ENCODE measurements at places on chromosomes 3 and 15. TPM values are rescaled to one million over a fixed set of nuclear protein-coding genes. Genes with fewer than 3 reads are reported as not detected.
A peak's percentile ranks its signal among the peaks of the same experiment; 100 is the strongest.

The GHSR gene
- not detected for total RNA-seq

The LDHAL6B gene
- not detected for total RNA-seq

DNA sequence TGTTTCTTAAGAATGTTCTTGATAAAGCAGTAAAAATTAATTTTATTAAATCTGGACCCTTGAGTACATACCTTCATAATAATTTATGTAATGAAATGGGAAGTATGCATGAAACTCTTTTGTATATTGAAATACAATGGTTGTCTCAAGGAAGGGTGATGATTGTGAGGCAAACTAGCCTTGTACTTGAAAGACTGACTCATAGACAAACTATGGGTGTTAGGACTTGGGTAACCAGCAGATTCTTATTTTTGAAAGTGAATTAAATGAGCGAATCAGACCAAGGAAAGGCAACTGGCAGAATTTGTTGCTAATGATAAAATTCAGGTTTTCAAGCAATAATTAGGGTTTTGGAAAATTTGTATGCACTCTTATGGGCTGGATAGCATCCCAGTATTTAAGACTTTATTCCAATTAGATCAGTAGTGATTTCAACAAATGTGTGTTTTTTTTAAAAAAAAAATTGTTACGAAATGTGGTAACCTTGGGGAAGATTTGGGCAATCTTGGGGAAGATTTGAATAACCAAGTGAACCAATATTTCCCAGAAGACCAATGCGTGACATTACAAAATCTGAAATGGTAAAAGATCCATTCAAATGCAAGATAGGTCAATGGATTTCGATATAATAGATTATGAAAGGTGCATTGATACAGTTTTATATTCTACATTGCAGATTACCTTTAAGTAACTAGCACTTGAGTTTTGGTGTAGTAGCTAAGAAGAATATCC, 42.0 kb downstream of the ATP2C1 start:
- no peaks in the 10 kb centered on the region for H3K27me3 ChIP-seq
- DNase-seq = no peak
- no peak overlapping the region for H3K4me3 ChIP-seq
- H3K27ac ChIP-seq = no peak overlapping the region
- H3K4me1 ChIP-seq = no peaks in the 10 kb centered on the region

- no peak overlapping the region for H3K4me3 ChIP-seq
- H3K4me1 ChIP-seq = no peaks in the 10 kb centered on the region
- H3K27me3 ChIP-seq = no peaks in the 10 kb centered on the region
- DNase-seq = no peak
Observed at GRCh38 chr15:100803171-100803440, 76.5 kb upstream of the ALDH1A3 start.

- H3K4me3 ChIP-seq = no peak overlapping the region
- H3K4me1 ChIP-seq = peaks cover 30% of the 10 kb centered on the region
Observed at GRCh38 chr15:63938486-63939061, 104.8 kb upstream of the HERC1 start.

GRCh38 chr15:69820819-69821218, 276.9 kb downstream of the TLE3 start:
- no peak for DNase-seq
- H3K27me3 ChIP-seq = no peaks in the 10 kb centered on the region
- H3K4me3 ChIP-seq = no peak overlapping the region
- H3K27ac ChIP-seq = no peak overlapping the region

- no peak for DNase-seq
- no peak overlapping the region for H3K27ac ChIP-seq
- H3K4me1 ChIP-seq = no peaks in the 10 kb centered on the region
Observed at GRCh38 chr3:102038477-102039142, 189.3 kb downstream of the NFKBIZ start.

- H3K36me3 ChIP-seq = no peaks in the 10 kb centered on the region
- H3K27me3 ChIP-seq = no peaks in the 10 kb centered on the region
- peaks cover 20% of the 10 kb centered on the region for H3K4me1 ChIP-seq
- peak overlapping the region; percentile 36 for H3K27ac ChIP-seq
Observed at GRCh38 chr3:105823149-105823867, 45.5 kb downstream of the CBLB start.

- H3K27ac ChIP-seq = no peak overlapping the region
- H3K4me3 ChIP-seq = no peak overlapping the region
- no peaks in the 10 kb centered on the region for H3K36me3 ChIP-seq
- H3K27me3 ChIP-seq = no peaks in the 10 kb centered on the region
Observed at GRCh38 chr3:58588030-58588614, 10.9 kb upstream of the FAM107A start.

- no peak for DNase-seq
- no peak overlapping the region for H3K27ac ChIP-seq
- H3K27me3 ChIP-seq = no peaks in the 10 kb centered on the region
- no peak overlapping the region for H3K4me3 ChIP-seq
- H3K4me1 ChIP-seq = no peaks in the 10 kb centered on the region
Observed at GRCh38 chr3:13305623-13306022, 114.5 kb downstream of the NUP210 start.

DNA sequence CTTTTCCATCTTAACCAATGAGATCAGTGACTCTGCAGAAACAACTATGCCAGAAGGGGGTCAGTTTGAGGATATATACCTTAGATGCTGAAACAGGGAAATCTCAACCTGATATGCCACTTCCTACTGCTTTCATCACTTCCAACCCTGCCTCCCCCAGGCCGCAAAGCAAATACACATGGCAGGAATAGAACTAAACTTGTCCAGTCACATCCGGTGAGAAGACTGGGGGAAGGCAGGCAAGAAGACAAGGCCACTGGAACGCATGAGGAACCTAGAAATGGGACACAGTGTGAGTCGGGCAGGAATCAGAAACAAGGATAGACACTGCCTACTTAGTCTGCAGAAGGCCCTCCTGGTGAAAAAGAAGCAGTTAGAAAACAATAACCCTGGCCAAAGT, 90.6 kb downstream of the MYO5A start:
- no peaks in the 10 kb centered on the region for H3K36me3 ChIP-seq
- no peak overlapping the region for H3K4me3 ChIP-seq
- no peaks in the 10 kb centered on the region for H3K4me1 ChIP-seq

DNA sequence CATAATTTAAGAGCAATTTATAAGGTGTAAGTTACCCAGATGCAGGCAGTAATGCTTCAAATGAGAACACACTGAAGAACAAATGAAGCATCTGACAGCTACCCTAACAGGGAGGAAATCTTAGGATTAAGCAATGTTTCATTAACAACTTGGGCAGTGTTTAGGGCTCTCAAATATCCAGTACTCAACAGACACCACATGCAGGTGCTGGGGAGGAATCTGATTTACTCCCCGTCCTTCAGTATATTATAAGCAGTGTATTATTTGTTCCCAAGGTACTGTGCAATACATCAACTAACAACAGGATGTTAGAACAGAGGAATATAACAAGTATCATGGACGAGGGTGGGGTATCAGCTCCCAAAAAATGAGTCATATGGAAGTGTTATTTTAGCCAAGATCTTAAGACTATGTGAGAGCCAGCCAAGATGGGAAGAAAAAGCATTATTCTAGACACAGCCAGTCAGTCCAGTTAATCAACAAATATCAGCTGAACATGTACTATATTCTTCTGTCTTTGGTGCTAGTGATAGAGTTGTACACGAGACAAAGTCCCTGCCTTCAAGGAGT, 20.4 kb downstream of the BTBD1 start:
- H3K4me1 ChIP-seq = peaks cover 10% of the 10 kb centered on the region
- H3K36me3 ChIP-seq = peaks cover 13% of the 10 kb centered on the region
- no peak for DNase-seq
- H3K27ac ChIP-seq = no peak overlapping the region

- H3K36me3 ChIP-seq = peaks cover 7% of the 10 kb centered on the region
- no peak for DNase-seq
- peaks cover 71% of the 10 kb centered on the region for H3K4me1 ChIP-seq
- no peaks in the 10 kb centered on the region for H3K27me3 ChIP-seq
Observed at GRCh38 chr15:41921167-41921566, 27.3 kb upstream of the SPTBN5 start.
